ENCODE measurements at places on chromosomes 3 and 15. TPM values are rescaled to one million over a fixed set of nuclear protein-coding genes. Genes with fewer than 3 reads are reported as not detected.
A peak's percentile ranks its signal among the peaks of the same experiment; 100 is the strongest.

DNA sequence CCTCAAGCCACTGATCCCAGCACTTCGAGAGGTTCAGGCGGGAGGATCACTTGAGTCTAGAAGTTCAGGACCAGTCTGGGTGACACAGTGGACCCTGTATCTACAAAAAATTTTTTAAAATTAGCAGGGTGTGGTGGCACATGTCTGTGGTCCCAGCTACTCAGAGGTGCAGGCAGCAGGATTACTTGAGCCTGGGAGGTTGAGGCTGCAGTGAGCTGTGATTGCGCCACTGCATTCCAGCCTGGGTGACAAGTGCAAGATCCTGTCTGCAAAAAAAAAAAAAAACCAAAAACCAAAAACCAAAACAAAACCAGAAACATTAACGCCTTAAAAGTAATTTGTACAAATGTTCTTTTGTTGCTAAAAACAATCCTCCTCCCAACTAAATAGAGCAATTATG is 27.9 kb upstream of the SLC12A8 start:
- no peak for DNase-seq
- no peak overlapping the region for H3K4me3 ChIP-seq
- no peaks in the 10 kb centered on the region for H3K27me3 ChIP-seq

DNA sequence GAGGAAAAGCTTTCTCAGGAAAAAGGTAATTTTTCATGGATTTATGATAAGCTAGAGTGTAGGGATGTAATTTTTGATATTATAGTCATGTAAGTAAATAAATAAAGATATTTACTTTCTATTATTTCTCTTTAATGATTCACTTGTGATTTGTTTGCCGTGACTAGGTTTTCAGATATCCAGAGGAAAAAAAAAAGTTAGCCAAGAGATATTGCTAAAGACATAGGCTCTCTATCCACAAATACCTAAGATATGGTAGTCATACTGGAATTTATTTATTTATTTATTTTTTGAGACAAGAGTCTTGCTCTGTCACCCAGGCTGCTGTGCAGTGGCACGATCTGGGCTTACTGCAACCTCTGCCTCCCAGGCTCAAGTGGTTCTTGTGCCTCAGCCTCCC is 59.9 kb downstream of the AP4E1 start:
- H3K27ac ChIP-seq, result no peak overlapping the region
- no peak overlapping the region for H3K4me3 ChIP-seq
- no peaks in the 10 kb centered on the region for H3K27me3 ChIP-seq
- H3K36me3 ChIP-seq, result peaks cover 7% of the 10 kb centered on the region
- no peaks in the 10 kb centered on the region for H3K4me1 ChIP-seq

DNA sequence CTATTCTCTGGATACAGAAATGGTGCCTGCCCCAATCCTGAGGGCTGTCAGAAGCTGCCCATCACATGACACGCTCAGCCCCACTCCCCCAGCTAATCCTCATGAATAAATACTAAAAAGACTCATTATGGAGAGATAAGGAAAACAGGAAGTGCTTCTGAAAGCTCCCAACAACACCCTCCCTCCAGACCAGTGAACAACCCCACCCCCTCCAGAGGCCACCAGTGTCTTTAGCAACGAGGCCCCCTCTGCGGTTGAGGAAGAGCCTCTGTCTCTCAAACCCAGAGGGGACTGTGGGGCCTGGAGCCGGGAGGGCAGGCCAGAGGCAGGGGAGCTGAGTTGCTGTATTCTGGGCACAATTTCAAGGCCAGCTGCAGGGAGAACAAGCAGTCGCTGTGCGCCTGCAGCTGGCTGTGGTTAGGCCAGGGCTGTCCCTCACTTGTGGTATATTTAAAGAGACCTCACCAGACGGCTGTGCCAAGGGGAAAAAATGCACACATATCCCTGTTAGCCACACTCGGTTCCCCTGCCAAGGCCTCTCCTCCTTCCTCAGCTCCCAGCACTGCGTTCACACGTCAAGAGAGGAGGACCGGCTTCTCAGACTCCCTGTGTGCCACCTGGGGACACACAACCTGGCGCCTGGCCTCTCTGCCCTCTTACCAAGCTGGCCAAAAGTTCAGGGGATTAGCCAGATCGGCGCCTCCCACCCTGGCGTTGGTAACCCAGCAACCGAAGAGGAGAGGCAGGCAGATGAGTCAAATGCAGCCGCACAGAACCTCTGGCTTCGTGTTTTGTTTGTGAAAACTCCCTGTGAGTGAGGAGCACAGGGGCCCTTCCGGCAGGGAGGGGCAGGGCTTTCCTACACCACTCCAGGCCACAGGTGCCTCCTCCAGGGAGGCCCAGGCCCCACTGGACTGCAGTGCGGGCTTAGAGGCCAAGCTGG is 101.2 kb upstream of the ETV5 start:
- H3K4me1 ChIP-seq, result peaks cover 29% of the 10 kb centered on the region
- H3K4me3 ChIP-seq, result no peak overlapping the region
- H3K27me3 ChIP-seq, result no peaks in the 10 kb centered on the region
- H3K27ac ChIP-seq, result peak overlapping the region; percentile 69
- DNase-seq, result peak; percentile 70

- H3K27me3 ChIP-seq, result no peaks in the 10 kb centered on the region
- DNase-seq, result no peak
- peaks cover 4% of the 10 kb centered on the region for H3K4me1 ChIP-seq
- H3K36me3 ChIP-seq, result no peaks in the 10 kb centered on the region
- no peak overlapping the region for H3K4me3 ChIP-seq
- no peak overlapping the region for H3K27ac ChIP-seq
These were observed 802.5 kb upstream of the DPPA4 start for GRCh38 chr3:110139821-110140220.

DNA sequence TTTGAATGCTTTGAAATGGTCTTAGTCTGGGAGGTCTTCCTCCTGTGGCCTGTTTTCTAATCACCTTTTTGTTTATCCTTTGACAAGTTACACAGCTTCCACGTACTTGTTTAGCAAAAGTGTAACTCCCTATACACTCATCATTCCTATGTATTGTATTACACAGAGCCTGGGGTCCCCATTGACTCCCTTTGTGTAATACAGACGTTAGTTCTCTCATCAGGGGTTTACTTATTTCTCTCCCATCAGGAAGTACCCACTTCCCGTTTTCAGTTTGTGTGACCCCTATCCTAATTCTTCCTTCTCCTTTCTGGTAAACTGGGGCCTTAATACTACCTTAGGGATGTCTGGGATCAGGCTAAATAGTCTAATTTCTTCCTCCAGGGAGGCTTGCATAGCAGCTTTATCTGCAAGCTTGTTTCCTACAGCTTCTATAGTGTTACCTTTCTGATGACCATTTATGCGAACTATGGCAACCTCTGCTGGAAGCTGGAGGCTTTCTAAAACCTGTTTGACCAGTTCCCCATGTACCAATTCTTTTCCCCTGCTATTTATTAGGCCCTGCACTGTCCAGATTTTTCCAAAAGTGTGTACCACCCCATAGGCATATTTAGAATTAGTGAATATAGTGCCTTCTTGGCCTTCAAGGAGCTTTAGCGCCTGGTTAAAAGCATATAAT is 22.4 kb downstream of the ARL8B start:
- H3K36me3 ChIP-seq, result no peaks in the 10 kb centered on the region
- H3K27ac ChIP-seq, result no peak overlapping the region
- no peak for DNase-seq
- peaks cover 19% of the 10 kb centered on the region for H3K4me1 ChIP-seq
- no peaks in the 10 kb centered on the region for H3K27me3 ChIP-seq
- H3K4me3 ChIP-seq, result no peak overlapping the region

DNA sequence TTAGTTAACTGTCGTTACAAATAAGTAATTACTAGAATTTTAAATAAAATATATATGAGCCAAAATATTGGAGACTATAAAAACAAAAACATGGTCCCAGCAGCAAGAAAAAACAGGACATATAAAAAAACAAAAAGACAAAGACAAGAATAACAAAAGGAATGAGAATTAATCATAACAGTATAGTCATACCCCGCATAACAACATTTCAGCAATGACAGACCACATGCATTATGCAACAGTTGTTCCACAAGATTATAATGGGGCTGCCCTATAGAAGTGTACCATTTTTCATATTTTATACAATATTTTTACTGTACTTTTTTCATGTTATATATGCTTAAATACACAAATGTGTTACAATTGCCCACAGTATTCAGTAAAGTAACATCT is 5.6 kb downstream of the HLTF start:
- DNase-seq, result no peak
- no peaks in the 10 kb centered on the region for H3K27me3 ChIP-seq
- H3K36me3 ChIP-seq, result no peaks in the 10 kb centered on the region
- no peaks in the 10 kb centered on the region for H3K4me1 ChIP-seq

GRCh38 chr3:173826416-173826815 is 428.9 kb downstream of the NLGN1 start:
- H3K36me3 ChIP-seq, result no peaks in the 10 kb centered on the region
- no peaks in the 10 kb centered on the region for H3K27me3 ChIP-seq
- DNase-seq, result no peak
- H3K27ac ChIP-seq, result no peak overlapping the region

DNA sequence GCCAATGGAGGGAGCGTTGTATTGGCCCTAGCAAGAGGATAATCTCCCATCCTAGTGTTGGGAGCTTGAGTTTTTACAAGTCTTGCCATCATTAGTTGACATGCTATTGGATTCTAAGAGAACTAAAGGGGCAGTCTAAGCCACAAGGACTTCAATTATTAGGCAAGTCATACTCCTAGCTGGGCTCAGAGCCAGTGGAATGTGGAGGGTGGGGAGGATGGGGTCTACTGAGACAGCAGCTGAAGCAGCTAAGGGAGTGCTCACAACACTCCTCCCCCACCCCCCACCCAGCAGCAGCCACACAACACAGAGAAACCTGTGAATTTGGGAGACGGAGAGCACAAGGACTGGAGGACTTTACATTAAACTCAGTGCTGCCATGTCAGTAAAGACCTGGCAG is 27.9 kb downstream of the FRG2C start:
- H3K4me3 ChIP-seq, result no peak overlapping the region
- no peak overlapping the region for H3K27ac ChIP-seq
- H3K4me1 ChIP-seq, result no peaks in the 10 kb centered on the region
- no peak for DNase-seq

DNA sequence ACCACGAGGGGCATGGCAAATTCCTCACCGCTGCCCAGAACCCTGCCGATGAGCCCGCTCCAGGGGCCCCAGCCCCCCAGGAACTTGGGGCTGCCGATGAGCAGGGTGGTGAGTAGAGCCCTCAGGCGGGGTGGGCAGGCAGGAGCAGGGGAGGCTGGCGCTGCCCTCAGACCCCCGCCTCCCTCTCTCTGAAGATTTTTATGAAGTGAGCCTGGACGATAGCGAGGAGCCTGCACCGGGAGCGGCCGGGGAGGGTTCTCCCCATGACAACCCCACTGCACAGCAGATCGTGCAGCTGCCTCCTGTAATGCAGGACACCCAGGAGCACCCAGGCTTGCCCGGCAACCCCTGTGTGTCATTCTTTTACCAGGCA is 56.7 kb upstream of the UBE2Q2 start:
- peaks cover 3% of the 10 kb centered on the region for H3K4me1 ChIP-seq
- H3K36me3 ChIP-seq, result no peaks in the 10 kb centered on the region
- peaks cover 5% of the 10 kb centered on the region for H3K27me3 ChIP-seq
- no peak overlapping the region for H3K4me3 ChIP-seq
- no peak overlapping the region for H3K27ac ChIP-seq

DNA sequence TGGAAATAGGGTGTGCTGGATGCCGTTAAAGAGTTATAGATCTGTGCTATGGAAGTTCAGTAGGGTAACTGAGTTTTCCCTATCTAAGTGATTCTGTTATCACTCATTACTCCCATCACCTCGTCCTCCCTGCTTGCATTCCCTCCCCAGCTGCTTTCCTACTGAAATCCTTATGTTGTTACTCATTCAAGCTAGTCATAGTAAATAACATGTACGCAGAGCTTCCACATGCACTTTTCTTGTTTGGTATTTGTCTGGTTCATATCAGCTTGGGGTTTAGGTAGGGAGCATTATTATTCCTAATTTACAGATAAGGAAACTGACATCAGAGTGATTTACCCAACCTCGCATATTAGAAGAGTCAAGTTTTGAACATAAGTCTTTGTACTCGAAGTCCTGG is 135.1 kb downstream of the HCN4 start:
- H3K4me1 ChIP-seq, result peaks cover 9% of the 10 kb centered on the region
- no peaks in the 10 kb centered on the region for H3K36me3 ChIP-seq
- H3K27ac ChIP-seq, result no peak overlapping the region
- no peak for DNase-seq
- H3K27me3 ChIP-seq, result no peaks in the 10 kb centered on the region

DNA sequence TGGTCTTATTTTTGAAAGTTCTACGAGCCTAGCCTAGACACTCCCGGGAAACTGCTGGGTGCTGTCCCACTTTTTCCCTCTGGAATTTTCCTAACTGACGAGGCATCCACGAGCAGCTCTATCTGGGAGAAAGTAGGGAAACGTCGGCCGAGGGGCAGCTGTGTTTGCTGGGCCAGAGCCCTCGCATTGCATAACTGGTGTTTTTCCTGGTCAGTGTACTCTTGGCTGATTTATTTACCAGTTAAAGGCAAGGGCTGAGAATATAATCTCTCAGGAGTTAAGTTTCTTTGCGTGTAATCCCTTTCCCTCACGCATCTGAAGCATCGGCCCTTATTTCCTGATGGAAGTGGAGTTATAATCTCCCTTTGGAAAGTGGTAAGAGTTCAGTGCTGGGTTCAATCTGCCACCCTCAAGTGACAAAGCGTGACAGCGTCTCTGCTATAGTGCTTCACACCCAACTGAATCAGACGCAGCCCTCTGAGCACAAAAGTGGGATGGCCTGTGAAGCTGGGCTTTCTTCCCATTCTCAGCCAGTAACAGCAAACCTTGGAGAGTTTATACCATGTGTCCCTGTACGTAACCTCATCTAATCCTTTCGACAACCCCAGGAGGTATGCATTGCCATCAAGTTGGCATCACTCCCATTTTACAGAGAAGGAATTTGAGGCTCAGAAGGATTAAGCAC is 311.5 kb downstream of the RORA start:
- H3K36me3 ChIP-seq, result no peaks in the 10 kb centered on the region
- peak overlapping the region; percentile 18 for H3K4me3 ChIP-seq
- H3K4me1 ChIP-seq, result no peaks in the 10 kb centered on the region

- H3K27ac ChIP-seq, result no peak overlapping the region
- H3K4me3 ChIP-seq, result no peak overlapping the region
- peaks cover 62% of the 10 kb centered on the region for H3K4me1 ChIP-seq
- DNase-seq, result no peak
- no peaks in the 10 kb centered on the region for H3K27me3 ChIP-seq
- H3K36me3 ChIP-seq, result peaks cover 80% of the 10 kb centered on the region
These were observed 10.4 kb downstream of the THBS1 start for GRCh38 chr15:39591141-39591895.

- H3K4me1 ChIP-seq, result peaks cover 19% of the 10 kb centered on the region
- H3K27me3 ChIP-seq, result no peaks in the 10 kb centered on the region
- DNase-seq, result no peak
- H3K36me3 ChIP-seq, result no peaks in the 10 kb centered on the region
These were observed 88.8 kb downstream of the HES1 start for GRCh38 chr3:194224471-194225417.

- no peak overlapping the region for H3K4me3 ChIP-seq
- DNase-seq, result no peak
- no peaks in the 10 kb centered on the region for H3K4me1 ChIP-seq
- no peaks in the 10 kb centered on the region for H3K36me3 ChIP-seq
- no peak overlapping the region for H3K27ac ChIP-seq
These were observed 7.0 kb upstream of the NIPA2 start for GRCh38 chr15:22831473-22831872.

ADPRH gene
- 6.3 TPM for total RNA-seq

CLRN1 gene
- total RNA-seq, result not detected

MESP2 gene
- not detected for total RNA-seq

CELF6 gene
- total RNA-seq, result 2.1 TPM

SLCO2A1 gene
- total RNA-seq, result 3.3 TPM

NECTIN3 gene
- 20.0 TPM for total RNA-seq

NFKBIZ gene
- 60.9 TPM for total RNA-seq

All from sigmoid colon (tissue), 7 donors.